Epithelial cell of prostate (primary cell): ENCODE measurements at places on chromosomes 4 and X.

GRCh38 chr4:26351685-26352084 is 30.9 kb downstream of the RBPJ start:
- DNase-seq = no peak

DNA sequence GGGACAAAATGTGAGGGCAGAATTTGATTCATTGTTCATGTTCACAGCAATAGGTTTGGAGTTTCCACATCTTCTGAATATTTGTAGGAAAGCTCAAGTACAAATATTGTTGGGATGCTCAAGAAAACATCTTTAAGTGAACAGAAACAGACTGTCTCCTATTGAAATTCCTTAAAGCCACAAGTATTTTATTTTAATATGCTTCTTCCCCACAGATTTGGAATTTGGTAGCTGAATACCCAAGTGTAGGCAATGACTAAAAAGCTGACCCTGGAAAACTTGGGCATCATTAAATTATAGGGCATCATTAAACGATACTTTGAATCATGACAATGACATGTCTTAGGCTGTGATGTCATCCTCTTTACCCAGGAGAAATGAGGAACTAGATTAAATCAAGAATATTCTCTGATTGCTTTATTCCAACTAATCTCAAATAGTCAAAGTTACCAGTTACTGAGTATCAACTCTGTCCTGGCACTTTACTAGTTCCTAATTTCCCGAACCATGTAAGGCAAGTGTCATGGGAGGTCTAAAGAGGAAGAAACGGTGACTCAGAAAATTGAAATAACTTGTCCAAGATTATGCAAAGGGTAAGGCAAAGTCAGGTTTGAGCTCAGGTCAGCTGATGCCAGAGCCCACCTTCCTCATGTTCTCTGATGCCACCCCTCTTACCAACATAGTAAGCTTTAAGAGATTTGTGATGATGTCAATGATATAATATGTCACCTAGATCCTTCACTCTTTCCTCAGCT is 223.1 kb upstream of the LEF1 start:
- DNase-seq = no peak

DNA sequence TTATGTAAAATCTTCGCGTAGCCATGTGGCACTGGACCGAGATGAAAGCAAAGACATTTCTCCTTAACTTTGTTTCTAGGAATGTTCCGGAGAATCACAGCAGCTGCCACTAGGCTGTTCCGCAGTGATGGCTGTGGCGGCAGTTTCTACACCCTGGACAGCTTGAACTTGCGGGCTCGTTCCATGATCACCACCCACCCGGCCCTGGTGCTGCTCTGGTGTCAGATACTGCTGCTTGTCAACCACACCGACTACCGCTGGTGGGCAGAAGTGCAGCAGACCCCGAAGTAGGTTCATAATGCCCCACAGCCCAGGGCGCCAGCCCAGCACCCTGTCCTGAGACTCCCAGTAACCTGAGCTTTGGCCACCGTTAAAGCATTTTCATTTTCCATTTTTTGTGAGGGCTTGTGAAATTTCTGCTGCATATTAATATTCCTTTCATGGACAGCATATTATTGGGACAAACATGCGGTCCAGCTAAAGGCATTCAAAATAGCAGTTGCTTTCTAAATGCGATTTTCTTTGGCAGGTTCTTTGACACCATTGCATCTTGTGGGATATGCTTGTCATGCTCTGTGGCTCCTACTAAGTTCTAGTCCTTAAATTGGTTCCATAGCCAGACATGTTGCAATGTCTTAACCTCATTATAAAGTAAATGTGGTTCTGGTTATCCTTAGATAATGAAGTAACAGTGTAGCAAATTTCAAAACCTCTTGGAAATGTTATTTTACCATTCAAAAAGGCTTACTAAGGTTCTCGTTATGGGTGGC is 49.1 kb upstream of the MSANTD1 start:
- no peak for DNase-seq

GRCh38 chrX:16445166-16445752 is 204.7 kb upstream of the S100G start:
- DNase-seq = no peak

DNA sequence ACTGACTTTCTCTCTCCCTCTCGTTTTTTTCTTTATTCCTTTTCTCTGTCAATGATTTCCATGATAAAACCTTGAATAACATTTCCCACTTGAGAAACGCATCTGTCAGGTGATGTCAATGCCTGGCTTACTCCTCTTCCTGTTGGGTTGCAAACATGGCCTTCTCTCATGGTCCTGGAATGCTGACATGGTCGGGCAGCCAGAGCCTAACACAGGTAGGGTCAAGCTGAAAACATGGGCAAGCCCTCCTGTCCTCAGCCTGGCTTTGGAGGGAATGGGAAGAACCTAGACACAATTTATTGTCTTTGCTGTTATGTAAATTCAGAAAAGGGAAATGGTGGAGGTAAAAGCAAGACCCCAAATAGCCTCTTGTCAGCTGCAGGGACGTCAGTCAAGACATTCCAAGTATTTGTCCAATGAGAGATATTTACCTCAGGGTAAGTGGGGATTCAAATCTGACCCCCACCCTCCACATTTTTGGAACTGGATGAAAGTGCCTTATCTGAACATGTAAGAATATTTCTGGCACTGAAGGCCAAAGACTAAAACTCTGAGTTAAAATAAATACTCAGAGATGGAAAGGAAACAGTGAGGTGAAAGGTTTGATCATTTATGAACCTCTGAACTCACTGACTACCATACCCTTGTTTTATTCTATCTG is 473.8 kb downstream of the SPRY1 start:
- DNase-seq = no peak

DNA sequence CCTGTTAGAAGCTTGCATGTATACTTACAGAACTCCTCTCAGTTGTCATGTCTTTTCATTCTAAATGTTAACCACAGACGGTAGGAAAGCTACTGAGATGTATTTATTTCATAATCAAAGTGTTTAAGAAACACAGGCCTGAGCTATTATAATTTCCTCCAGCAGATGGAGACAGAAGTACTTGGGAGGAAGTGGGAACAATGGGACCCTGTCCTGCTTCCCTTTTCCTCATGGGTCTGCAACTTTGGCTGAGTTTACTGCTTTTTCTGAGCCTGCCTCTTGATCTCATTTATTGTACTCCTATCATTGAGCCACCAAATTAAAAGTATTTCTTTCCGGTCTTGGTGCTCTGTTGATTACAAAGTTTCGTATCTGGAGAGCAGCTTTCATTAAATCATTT is 67.7 kb upstream of the SPANXN2 start:
- no peak for DNase-seq

GRCh38 chr4:20984576-20984836 is 284.2 kb downstream of the PACRGL start:
- no peak for DNase-seq

GRCh38 chr4:181959121-181959520 is 284.1 kb upstream of the TENM3 start:
- DNase-seq = peak; percentile 64

DNA sequence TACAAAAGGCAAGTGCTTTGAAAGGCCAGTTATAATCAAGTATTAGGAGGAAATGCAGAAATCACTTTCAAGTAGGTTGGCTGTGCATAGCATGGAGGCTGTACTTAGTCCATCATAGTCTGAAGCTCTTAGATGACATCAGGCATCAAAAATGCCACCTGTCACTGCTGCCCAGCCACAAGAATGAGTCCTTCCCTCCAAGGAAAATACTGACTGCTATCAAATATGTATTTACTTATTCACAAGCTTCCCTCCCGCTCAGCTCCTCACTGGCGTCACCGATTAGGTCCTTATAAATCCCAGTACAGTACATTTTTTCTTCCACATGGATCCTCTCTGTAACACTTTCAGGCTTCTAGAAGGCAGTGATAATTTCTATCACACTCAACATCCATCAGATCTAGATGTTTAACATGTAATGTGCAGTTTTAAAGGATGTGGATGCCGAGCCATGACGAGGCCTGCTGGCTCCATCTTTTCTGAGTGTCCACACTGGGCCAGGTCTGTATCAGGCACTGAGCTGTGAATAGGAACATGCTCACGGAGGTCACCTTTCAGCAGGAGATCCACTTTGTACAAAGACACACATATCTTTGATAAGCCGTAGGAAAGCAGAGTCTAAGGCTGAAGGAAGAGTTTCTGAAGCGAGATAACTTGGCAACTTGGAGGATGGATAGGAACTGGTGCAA is 121.9 kb downstream of the PALLD start:
- no peak for DNase-seq

GRCh38 chrX:130245441-130245840 is 23.3 kb downstream of the ZNF280C start:
- no peak for DNase-seq

DNA sequence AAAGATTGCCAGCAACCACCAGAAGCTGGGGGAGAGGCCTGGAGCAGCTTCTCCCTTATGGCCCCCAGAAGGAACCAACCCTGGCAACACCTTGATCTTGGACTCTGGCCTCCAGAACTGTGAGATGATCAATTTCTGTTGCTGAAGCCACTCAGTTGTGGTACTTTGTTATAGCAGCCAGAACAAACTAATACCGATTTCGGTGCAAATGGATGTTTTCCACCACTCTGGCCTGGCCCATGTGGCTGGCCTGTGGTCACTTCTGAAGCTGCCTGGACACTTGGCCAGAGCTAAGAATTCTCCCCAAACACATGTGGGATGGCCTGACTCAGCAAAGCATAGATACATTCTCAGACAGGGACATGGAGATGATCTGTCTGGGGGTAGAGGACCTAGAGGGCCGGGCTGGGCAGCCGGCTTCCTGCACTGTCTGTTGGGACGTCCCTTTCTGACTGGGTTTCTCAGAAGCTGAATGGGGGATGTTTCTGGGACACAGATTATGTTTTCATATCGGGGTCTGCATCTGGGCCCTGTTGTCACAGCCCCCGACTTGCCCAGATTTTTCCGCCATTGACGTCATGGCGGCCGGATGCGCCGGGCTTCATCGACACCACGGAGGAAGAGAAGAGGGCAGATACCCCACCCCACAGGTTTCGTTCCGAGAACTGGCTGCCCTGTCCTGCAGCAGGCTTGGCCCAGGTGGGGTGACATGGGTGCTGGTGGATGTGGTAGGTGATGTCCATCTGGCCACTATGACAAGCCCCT is 4.1 kb downstream of the FOXP3 start:
- DNase-seq = no peak

- DNase-seq = no peak
Observed at GRCh38 chr4:156725257-156725656, 246.3 kb downstream of the PDGFC start.

DNA sequence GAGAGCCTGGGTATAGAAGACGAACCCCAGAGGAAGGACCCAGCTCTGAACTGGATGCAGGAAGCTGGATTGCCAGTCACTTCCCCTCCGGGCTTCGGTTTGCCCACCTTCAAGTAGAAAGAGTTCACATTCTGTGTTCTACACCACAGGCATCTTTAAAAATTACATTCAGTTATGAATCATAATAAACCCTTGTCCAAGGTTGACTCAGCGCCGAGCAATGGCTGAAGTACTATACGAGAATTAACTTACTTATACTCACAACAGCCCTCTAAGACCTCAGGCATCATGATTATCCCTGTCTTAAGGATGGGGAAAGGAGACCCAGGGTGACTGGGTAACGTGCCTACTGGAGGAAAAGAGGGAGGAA is 72.5 kb downstream of the EVC2 start:
- peak; percentile 31 for DNase-seq

- DNase-seq = no peak
Observed at GRCh38 chr4:70808151-70808550, 31.5 kb downstream of the GRSF1 start.

GRCh38 chr4:168560184-168561180 is 63.6 kb downstream of the PALLD start:
- peak; percentile 55 for DNase-seq

GRCh38 chr4:102871772-102872171 is 3.0 kb downstream of the CISD2 start:
- no peak for DNase-seq

- no peak for DNase-seq
Observed at GRCh38 chr4:4427886-4428285, 41.0 kb downstream of the NSG1 start.

GRCh38 chrX:122586831-122587230 is 597.2 kb upstream of the GRIA3 start:
- DNase-seq = no peak

GRCh38 chrX:148976571-148977400 is 476.4 kb downstream of the AFF2 start:
- no peak for DNase-seq

DNA sequence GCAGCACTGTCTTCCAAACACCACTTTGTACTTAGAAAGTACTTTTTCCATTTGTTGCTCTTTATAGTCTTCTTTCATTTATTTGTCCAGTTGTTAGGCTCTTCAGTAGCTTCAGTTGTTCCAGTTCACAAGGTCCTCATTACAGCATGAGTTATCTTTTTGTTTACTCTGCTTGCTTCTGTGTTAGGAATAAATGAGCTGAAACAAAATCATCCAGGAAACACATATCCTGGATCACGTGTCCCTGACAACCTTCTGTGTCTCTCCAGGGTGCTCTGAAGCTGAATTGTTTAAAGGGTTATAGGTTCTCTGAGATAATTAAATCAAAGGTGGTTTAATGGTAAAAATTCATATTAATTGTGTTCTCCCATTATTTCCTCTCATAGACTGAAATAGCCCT is 19.9 kb upstream of the KLHL8 start:
- no peak for DNase-seq

DNA sequence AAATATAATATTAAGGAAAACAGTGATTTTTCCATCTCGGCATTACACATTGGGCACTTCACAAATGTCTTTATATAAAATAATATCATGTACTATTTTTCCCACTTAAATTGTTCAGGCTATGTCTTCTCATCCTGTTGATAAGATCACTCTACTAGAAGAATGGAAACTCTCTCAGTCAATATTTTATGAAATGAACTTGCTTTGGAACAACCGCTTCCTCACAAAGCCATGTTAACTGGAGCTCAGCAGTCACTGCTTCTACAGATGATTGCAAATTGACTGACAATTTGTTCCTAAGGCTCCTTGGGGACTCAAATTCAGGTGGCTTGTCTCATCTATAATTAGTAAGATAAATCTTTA is 127.5 kb upstream of the CBR4 start:
- DNase-seq = no peak

GRCh38 chr4:38532908-38533499 is 131.0 kb upstream of the KLF3 start:
- DNase-seq = no peak

DNA sequence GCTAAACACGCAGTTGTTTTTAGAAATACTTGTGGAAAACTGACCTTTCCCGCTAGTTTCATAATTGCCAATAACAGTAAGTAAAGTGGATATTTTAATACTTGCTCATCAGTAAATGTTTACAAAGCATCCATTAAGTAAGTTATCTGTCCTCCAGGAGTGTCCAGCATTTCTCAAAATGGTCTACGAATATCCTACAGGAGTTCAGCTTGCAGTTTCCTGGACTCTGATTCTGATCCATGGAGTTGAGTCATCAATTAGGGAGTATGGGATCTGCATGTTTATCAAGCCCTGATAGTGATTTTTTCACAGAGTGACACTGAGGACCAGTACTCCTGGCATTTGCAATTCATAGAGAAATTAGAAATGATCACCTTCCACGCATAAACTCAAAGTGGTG is 325.2 kb upstream of the AADAT start:
- DNase-seq = no peak
